ENCODE measurements at places on chromosomes 11 and 22.
A peak's percentile ranks its signal among the peaks of the same experiment; 100 is the strongest.

DNA sequence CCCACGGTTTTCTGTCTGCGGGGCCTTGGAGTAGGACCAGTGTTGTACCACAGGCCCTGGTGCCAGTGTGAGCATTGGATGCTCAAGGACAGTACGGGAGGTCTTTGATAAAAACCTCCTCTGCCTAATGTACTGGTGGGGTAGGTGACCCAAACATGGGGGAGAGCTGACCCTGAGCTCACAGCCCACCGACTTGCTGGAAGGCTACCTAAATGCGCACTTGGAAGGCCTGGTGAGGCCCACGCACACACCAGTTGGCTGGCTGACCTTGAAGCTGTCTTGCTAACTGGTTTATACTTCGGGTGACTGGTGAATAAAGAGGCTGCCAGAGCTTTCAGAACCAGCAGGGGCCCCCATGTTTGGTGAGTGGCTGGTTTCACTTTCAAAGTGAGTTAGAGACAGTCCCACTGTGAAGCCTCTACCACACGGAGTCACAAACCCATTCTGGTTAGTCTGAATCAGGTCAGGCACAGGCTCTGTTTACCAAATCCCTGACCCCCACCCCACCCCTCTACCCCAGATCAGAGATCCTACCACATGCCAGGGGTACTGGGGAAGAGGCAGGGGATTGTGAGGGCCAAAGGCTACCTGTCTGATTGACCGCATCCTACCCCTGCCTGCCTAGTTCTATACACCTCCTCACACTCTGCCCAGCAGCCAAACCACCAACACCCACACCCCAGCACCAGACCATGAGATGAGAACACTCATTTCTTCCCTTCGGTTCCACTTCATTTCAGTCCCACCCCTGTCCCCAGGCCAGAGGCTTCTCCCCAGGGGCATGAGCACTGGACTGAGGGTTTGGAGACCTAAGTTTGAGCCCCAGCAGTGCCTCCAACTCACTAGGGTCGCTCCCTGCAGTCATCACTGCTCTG lies 12.7 kb upstream of the IL2RB start:
- DNase-seq = peak; percentile 38

DNA sequence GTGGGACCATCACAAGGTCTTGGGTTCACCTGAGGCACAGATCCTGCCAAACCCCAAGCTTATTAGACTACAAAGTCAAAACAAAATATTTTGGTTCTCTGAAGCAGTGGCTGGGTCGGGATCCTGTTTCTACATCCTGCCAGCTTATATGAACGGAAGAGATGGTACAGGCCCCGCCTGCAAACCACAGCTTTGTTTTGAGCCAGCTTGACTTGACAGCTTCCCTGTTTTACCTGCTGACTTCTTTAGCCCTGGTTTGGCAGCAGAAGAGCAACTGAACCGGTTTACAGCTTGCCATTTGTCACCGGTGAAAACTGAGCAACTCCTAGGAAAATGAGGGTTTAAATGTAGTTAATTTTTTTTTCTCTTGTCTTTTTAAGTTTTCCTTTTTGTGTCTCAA lies 11.4 kb downstream of the PACS1 start:
- DNase-seq = peak; percentile 52

- no peak for DNase-seq
Observed at GRCh38 chr11:37320921-37321320, 722.9 kb upstream of the RAG2 start.

DNA sequence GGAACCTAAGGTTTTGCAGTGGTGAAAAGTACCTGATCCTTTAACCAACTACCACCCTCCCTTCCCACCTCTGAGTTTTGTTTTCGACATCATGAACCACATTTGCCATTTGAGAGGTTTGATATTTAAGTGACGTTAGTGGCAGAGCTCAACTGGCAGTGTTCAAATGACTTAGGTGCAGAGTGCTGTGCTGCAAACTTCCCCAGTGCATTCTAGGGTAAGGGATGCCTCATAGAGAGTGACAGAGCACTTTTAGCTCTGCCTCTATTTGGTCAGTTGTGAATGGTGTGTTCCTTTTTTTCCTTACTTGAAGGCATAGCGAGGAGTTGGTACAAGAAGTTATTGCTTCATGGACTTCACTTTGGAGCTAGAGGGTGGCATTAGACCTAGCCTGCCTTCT lies 9.4 kb downstream of the BMAL1 start:
- no peak for DNase-seq

DNA sequence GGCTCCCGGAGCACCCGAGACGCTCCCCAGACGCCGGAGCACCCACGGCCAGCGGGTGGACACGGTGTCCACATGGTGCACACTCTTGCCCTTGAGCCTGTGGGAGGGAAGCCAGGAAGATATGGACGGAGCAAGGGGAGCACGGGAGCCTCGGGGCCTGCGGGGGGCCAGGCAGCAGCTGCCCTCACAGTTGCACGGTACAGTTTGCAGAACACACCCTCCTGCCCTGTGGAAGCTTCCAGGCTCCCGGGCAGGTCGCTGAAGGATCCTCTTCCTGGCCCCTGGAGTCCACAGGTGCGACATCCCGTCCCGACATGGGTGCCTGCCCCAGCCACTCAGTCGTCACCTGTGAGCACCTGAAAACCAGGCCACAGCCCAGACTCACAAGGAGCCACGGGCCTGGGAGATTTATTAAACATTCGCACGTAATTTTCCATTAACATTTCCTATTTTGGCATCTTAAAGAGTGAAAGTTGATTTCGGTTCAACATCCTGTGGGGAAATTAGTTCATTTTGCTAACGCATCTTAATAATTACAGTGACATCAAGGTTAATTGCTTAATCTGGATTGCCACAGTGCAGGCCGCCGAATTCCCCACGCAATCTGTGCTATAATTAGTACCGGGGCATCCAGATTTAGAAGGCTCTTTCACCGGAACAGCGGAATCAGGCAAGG lies 253.3 kb downstream of the BRD1 start:
- DNase-seq = no peak

DNA sequence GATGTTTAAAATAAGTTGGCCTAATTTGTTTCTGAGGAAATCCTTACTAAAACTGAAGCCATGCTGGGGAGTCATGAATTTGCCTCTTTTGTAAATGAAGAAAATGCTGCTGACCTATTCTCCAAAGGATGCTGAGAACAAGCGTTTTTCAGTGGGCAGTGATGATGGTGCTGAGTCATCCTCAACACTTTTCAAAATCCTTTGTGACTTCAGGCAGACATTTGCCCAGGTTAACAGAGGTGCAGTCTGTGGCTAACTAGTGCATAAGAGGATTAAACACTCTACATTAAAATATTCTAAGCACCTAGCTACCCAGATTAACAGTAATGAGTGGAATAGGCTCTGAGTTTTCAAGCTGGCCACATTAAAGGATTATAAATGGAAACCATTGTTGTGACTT lies 509.0 kb downstream of the DLG2 start:
- no peak for DNase-seq

DNA sequence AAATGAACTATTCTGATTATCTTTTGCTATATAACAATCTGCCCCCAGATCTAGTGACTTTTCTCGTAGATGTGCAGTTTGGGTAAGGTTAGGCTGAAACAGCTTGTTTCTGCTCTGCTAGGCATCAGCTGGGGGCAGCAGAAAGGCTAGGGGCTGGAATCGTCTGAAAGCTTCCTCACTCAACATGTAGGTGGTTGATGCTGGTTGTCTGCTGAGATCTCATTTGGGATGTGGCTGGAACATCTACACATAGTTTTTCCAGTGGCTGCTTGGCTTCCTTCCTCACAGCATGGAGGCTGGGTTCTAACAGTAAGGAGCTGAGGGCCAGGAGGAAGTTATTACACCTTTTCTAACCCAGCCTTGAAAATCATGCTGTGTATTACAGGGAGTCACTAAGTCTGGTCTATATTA lies 30.2 kb downstream of the USP47 start:
- DNase-seq = no peak

- no peak for DNase-seq
Observed at GRCh38 chr11:67167719-67168118, 48.7 kb downstream of the KDM2A start.

GRCh38 chr11:8258784-8259183 lies 4.9 kb downstream of the LMO1 start:
- no peak for DNase-seq

GRCh38 chr11:124605719-124606118 lies 5.5 kb upstream of the PANX3 start:
- no peak for DNase-seq

DNA sequence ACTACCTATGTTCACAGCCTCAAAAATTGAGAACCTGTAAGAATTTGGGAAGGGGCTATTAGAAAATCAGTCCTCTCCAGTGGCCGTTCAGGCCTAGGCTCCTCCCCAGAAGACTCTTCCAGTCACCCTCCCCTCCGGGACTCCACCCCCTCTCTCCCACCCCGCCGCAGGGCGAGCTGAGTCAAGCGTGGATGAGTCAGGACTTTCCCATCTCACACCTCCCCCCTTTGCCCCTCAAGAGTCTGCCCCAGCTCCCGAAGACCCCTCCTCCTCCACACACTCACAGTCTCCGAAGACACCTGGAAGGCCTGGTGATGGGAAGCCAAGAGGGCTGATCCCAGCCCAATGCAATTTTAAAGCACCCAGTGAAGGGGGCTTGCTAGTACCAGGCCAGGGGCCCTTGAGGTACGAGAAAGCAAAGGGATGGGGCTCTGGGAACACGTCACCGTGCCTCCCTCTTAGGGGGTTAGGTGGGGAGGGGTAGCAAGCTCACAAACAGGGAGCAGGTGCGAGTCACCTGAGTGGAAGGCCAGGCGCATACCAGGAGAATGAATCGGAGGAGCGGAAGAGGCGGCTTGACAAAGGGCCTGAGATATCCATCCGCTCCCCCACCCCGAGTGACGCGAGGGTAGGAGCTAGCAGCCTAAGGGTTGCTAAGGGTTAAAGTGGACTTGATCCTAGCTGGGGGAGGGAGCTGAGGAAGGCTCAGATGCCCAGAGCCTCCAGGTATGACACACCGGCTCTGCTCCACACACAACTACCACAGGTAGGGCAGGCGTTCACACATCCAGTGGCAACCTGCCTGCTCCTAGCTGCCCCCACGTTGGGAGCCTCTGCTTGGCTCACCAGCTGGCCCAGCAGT lies 13.6 kb downstream of the BCL9L start:
- peak; percentile 70 for DNase-seq

DNA sequence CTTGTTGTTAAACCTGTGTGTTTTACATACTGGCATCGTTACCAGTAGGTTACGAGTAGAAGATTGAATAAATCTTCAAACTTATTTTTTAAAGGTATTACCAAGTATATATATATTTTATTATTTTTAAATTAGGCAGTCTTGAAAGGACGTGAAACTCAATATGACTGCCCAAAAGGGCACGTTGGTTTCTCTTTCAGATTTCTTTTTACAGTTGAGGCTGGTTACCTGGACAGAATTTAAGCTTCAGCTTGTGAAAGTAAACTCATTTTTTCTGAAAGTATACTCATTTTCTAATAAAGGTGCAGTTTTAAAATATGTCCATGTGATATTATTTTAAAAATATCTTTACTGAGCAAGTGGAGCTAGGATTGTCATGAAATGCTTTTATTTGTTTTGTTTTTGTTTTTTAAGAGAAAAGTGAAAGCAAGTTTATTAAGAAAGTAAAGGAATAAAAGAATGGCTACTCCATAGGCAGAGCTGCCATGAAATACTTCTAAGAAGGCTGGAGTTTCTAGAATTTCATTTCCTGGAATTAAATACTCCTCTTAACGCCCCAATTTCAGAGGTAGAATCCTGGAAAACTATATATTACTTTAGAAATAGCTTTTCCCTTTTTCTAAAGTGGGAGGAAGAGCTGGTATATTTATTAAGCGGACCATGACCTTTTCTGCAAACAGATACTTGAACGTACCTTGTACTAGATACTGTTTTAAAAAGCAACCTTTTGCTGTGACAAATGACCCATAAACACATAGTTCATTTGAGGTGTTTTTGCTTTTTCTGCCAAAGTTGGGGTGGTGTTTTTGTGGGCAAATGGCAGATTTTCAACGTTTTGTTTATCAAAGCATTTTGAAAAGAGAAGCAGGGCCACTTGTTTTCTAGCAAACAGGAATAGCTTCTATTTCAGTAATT lies 1.9 kb downstream of the FBXO7 start:
- no peak for DNase-seq

- DNase-seq = no peak
Observed at GRCh38 chr22:25892678-25893077, 150.7 kb downstream of the MYO18B start.

DNA sequence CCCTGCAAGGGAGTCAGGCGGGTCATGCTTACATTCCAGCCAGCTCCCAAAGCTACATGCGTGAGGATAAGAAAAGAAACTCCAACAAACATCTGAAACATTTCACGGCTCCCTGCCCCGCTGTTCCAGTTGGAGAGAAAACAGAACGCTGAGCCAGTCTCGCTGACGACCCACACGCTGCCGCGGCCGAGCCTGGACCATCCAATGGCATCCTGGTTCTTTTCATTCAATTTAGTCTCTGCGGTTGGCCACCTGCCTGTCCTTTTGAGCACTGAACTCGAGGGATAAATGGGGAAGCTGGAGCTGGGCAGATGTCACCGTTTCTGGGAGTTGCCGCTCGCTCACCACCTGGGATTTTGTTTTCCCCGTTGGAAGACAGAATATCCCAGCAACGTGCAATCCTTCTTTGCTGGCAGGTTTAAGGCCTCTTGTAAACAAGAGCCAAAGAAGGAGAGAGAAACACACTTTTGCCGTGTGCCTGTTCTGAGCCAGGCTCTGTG lies 45.3 kb upstream of the SHISAL1 start:
- DNase-seq = no peak

DNA sequence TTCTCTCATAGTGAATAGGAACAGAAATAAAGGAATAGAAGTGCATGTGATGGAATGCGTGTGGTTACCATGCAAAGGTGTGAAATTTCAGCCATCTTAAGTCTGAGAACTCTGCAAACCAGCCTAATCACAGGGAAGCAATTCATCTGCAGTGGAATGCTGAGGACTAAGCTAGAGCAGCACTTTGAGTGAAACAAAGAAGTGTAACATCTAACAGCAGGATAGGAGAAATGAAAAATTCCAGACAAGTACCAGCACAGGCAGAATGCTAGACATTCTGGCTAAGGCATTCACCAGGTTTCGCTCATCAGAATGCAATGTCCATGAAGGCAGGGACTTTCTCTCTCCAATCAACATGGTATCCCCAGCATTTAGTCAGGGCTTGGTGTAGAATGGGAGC lies 41.2 kb upstream of the SLC36A4 start:
- no peak for DNase-seq

DNA sequence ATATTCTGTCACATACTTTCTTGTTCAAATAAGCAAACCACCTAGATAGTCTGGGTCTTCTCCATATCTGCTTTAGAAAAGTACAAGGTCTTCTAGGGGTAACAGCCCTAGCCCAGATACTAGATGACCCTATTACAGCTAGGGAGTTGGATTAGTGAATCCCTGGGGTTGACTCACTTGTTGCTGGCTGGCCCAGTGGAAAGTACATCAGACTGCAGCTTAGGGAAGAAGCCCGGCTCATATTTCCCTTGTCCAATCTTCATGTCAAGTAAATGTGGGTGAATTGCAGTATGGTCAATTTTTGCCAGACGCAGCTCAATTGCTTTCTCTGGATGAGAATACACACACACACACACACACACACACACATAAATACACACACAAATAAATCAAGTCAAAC lies 79.1 kb upstream of the SCUBE2 start:
- DNase-seq = no peak

GRCh38 chr11:113447621-113448315 lies 27.4 kb downstream of the DRD2 start:
- DNase-seq = no peak
